Activated CD8-positive, alpha-beta memory T cell treated with anti-CD3 and anti-CD28 coated beads, Interleukin-2, amount 50 U/mL, for 48 hours (primary cell): ENCODE measurements at places on chromosomes 11 and 22.

- no peak for DNase-seq
Observed at GRCh38 chr11:17445240-17445795, 31.3 kb downstream of the ABCC8 start.

DNA sequence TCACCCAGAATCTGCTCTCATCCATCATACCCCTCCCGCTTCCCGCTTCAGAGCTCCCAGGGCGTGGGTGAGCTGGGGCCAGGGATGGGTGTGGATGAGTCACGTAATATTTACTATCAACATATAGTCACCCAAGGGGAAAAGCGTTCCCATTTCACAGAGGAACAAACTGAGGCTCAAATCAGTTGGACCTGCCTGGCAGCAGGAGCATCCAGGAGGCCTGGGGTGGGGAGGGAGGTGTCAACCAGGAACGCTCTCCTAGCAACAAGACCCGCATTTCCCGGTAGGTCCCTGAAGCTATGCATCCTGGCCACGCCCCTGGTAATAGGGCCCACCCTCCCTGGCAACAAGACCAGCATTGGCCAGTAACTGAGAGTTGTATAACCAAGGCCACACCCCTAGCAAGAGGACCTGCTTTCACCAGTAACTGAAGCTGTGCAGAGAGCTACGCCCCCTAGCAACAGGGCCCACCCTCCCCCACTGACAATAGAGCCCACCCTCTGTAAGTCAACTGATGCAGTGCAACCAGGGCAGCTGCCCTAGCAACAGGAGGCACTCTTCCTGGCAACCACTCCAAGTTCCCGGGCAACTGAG lies 32.7 kb upstream of the TXNRD2 start:
- DNase-seq: no peak

- no peak for DNase-seq
Observed at GRCh38 chr22:36153501-36154422, 6.8 kb downstream of the APOL3 start.

DNA sequence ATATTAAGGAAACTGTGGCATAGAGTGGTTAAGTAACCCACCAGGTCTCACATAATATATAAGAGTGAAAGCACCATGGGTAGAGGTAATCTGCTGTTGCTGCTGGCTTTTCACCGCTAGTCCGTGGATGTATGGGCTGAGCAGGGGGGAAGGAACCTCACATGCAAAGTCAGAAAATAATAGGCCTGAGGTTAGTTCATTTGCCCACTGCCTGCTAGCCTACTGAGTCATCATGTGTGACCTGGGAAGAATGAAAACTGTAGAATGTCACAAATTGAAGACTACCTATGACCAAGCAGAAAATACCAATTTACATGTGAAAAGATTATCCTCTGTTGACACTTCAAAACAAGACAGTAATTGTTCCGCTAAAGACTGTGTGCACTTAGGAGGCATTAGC lies 560.1 kb upstream of the FAT3 start:
- no peak for DNase-seq
